ENCODE measurements at places on chromosomes 2 and 18.
A peak's percentile ranks its signal among the peaks of the same experiment; 100 is the strongest.

GRCh38 chr2:224492531-224492930 is 90.6 kb upstream of the FAM124B start:
- no peak for DNase-seq

DNA sequence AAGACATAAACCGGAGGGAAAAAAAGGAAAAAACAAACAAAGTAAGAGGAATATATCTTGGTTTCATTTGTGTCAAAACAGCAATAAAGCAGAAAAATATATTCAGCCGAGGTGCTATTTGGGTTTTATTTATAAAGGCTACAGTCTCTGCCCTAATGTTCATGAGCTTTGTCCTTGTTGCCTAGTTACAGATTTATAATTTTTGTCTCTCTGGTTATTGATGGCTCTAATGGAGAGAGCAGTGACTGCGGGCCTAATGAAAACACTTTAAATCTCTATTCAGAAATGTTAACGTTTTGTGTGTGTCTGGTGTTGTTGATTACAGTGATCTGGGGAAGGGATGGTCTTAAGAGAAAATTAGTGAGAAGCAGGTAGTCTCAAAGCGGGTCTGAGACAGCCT is 854.0 kb upstream of the LRRTM1 start:
- no peak for DNase-seq

GRCh38 chr2:203535784-203536585 is 884 bp upstream of the RAPH1 start:
- peak; percentile 68 for DNase-seq

DNA sequence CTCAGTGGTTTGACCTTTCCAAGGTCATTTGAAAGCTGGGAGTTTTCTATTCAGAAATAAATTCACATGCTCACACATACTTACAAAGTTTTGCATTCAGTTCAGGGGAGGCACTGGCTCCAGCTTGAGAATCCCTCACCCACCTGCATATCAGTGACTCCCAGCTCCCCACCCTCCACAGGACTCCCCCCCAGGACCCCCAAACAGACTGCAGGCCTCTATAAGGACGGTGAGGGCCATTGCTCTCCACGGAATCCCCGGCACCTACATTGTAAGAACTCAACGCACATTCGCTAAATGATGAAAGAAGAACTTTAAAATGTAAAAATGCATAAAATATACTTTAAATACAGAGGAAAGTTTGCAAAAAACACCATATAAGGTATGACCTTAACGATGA is 97.2 kb upstream of the TEX51 start:
- no peak for DNase-seq

- DNase-seq: no peak
Observed at GRCh38 chr18:62828091-62828640, 112.8 kb downstream of the PHLPP1 start.

DNA sequence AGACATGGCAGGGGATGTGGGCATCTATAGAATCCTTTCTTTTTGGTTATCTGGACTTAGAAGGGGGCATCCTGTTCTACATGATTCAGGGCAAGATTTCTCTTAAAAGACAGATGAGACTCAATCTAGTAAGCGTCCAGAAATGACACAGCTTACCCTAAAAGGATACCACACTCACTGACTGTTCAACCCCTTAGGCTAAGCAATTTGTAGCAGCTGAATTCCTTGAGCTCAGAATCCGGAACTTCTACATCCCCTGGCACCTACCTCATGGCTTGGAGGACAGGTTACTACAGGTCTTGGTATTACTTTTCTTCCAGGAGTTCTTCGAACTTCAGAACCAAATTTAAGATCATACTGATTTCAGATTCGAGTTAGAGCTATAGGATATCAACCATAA is 138.4 kb downstream of the LAMA3 start:
- no peak for DNase-seq

- DNase-seq: peak; percentile 87
Observed at GRCh38 chr2:15223887-15224286, 337.2 kb downstream of the NBAS start.

DNA sequence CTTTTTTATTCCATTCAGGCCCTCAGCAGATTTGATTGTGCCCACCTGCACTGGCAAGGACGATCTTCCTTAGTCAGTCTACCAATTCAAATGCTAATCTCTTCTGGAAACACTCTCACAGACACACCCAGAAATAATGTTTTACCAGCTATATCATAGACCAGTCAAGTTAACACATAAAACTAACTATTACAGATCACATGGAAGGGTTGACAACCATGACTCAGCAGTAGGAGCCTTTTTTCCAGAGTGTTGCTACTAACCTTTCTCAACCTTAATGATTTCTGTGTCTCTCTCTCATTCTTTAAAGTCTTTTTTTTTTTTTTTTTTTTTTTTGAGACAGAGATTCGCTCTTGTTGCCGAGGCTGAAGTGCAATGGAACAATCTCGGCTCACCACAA is 143.5 kb upstream of the MSH6 start:
- peak; percentile 9 for DNase-seq

- no peak for DNase-seq
Observed at GRCh38 chr2:89841476-89841840, 1150.0 kb downstream of the RPIA start.

DNA sequence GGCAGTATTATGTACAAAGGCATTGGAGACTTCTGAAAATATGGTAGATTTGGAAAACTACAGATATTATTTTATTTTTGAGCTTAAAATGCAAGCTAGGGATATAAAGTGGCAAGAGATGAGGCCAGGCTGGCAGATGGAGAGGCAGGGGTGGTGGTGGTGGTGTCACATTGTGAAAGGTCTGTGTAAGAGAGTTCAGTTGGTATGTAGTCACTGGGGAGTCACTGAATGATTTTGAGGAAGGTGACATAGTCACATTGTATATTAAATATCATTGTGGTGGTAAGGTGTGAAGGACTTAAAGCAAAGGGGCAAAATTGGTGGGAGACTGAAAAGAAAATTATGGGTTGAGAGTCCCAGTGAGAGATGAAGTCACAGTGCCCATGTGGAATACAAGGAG is 82.5 kb downstream of the DIS3L2 start:
- no peak for DNase-seq

- DNase-seq: peak; percentile 51
Observed at GRCh38 chr2:235095569-235095968, 143.8 kb downstream of the SH3BP4 start.

GRCh38 chr2:159635006-159635789 is 18.9 kb upstream of the BAZ2B start:
- DNase-seq: peak; percentile 50
